ENCODE measurements at places on chromosomes 2 and 18. TPM values are rescaled to one million over a fixed set of nuclear protein-coding genes. Genes with fewer than 3 reads are reported as not detected.

Gene BMP10
- not detected for total RNA-seq

Gene ERBB4
- total RNA-seq = 9.1 TPM

Gene UGT1A3
- total RNA-seq = not detected

Gene FKBP7
- total RNA-seq = 4.8 TPM

Gene SPATA3
- total RNA-seq = not detected

Gene MC4R
- total RNA-seq = not detected

Gene CLIP4
- total RNA-seq = 76.1 TPM

Gene ITGB6
- total RNA-seq = 54.5 TPM

Gene TRIB2
- 53.6 TPM for total RNA-seq

Gene ALKAL2
- total RNA-seq = 8.3 TPM

Measured in upper lobe of left lung (tissue), 6 donors.